ENCODE measurements at places on chromosomes 6 and 20.

DNA sequence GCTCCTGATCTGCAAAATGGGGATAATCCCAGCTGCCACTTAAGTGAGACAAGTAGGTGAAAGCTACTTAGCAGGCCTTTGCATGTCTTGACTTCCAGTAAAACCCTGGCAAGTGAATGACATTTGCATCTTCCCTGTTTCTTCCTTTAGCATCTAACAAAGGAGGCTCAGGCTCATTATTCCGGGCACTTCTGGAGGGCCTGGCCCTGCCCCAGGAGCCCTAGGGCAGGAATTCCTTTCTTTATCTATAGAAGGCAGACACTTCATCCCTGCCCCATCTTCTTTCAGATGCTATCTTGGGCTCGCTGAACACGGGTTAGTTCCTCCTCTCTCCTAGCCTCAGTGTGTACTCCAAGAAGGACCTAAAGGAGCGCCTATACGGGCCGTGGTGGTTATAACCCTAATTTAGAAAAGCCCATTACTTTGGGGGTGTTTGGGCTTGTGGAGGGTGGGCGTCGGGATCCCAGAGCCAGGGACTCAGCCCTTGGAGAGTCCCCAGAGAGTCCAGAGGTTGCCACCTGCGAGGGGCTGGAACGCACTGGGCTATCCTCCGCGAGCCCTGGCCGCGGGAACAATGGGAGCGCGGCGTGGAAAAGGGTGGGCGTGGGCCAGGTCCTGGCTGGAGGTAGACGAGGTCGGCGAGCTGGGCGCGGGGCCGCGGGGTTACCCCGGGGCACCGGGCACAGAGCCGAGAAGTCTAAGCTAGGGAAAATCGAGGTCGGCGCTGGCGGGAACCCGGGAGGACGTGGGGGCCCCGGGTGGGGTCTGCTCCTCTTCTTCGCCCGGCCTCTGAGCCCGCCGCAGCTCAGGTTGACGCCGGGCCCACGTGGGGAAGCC, 62.8 kb upstream of the EPB41L1 start:
- no peak for DNase-seq

- no peak for DNase-seq
These were observed 214.7 kb downstream of the TFAP2C start for GRCh38 chr20:56843817-56844216.

- DNase-seq: no peak
These were observed 23.9 kb downstream of the HDDC2 start for GRCh38 chr6:125277838-125278237.

DNA sequence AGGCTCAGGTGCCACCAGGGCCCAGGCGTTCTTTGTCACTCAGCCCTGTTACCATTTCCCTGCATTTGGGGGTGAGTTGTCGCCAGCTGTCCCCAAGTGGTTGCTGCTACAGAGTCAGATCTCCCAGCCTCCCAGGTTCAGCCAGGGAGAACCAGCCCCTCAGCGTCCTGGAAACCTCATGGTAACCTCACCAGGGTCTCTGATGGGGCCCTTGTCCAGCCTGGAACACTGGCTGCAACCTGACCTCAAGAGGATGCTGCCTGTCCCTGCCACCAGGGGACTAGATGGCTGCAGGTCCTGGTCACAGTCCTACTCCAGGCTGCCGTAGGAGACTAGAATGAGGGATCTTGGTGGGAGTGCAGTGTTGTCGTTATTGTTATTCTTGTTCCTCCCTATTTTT, 228.3 kb upstream of the PDE10A start:
- no peak for DNase-seq

DNA sequence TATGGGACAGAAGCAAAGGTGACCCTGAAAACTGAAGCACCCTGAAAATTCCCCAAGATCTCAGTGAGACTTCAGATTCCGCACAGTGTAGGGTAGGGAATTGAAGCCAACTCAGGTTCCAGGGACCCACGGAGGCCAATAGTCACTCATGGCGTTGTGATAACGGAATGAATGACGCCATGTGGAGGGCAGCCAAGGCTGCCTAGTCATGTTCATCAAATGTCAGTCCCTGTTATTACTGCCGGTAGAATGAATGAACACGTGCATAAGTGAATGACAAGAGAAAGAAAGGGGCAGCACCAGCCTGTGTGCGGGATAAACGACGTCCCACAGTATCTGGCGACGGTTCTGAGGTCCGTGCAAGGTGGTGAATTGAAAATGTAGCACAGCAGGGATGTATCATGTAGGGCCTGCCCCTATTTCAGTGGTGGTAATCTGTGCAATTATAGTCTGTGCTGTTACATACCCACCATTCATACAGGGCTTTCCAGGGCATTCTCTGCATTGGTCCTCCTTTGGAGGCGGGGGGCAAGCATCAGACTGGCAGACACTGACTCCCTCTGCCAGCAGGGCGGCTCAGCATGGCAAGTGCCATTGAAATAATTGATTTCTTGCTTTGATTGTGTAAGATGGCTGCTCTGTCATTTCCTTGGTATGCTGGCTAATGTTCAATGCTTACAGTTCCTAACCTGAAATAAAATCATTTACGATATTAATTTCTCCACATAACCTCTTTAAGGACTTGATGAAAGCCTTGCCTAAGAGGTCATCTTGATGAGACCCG, 386.9 kb downstream of the CDH4 start:
- DNase-seq: peak; percentile 17

DNA sequence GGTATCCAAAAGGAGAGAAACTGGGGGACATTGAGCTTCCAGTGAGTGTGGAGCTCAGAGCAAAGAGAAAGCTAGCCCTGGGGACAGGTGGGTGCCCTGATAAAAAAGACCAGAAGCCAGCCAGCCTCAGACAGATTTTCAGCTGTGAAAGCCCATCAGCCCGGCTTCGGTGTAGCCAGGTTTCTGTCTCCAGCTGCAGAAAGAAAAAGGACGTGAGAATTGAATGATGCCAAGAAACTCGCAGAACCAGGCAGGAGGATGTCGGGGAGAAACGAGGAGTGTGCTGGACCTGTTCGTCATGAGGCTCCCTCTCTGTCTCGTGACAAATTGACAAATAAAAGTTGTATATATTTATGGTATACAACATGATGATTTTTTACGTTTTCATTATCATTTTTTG, 63.3 kb downstream of the CDH4 start:
- no peak for DNase-seq

DNA sequence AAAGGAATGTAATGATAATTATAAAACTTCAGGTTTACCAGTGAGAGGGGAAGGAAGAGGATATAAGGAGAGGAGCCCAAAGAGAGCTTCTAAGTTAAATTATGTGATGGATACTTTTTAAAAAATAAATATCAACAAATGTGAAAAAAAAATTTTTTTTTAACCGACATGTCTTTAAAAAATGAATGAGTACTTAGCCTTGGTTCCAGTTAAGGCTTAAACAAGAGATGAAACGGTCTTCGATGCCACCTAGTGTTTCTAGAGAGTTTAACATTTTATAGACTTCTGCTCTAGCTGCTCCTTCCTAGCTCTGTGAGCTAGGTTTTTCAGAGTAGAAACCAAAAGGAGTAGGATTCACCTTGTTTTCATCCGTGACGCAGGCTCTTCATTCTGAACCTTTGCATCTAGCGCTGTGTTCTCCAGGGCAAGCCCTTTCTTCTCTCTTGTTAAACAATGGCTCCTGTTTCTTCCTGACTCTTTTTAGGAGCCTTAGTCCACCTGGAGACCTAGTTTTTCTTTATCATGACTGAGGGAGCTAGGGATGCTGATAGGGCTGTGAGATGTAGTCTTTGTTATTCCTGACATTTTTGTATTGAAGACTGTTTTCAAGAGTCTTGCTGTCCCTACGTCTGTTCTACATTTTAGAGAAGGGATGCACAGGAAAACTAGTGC, 42.4 kb upstream of the GNRH2 start:
- DNase-seq: peak; percentile 39

GRCh38 chr6:42163981-42164380, 9.2 kb upstream of the GUCA1A start:
- no peak for DNase-seq

- DNase-seq: no peak
These were observed 1.0 kb downstream of the GMEB2 start for GRCh38 chr20:63625771-63626423.

DNA sequence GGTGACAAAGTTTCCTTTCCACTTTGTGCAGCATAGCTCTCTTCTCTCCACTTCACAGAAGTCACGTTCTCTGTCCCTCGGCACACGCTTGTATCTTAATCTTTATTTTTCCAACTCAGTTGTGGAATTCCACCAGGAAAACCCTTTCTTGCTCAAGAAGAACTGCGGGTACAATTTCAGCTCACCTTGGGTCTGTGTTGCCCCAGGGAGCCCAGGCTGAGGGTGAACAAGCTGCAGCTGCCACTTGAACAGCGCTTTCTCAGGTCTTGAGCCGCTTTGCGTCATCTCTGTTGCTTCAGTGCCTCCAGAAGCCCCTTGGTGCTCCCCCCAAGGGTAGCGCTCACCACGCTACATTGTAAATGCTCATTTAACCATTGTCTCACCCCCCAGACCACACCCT, 229.2 kb upstream of the TAB2 start:
- no peak for DNase-seq

GRCh38 chr6:70847106-70848084, 109.5 kb downstream of the B3GAT2 start:
- no peak for DNase-seq

- no peak for DNase-seq
These were observed 124.4 kb downstream of the TCP11 start for GRCh38 chr6:35016502-35017321.

DNA sequence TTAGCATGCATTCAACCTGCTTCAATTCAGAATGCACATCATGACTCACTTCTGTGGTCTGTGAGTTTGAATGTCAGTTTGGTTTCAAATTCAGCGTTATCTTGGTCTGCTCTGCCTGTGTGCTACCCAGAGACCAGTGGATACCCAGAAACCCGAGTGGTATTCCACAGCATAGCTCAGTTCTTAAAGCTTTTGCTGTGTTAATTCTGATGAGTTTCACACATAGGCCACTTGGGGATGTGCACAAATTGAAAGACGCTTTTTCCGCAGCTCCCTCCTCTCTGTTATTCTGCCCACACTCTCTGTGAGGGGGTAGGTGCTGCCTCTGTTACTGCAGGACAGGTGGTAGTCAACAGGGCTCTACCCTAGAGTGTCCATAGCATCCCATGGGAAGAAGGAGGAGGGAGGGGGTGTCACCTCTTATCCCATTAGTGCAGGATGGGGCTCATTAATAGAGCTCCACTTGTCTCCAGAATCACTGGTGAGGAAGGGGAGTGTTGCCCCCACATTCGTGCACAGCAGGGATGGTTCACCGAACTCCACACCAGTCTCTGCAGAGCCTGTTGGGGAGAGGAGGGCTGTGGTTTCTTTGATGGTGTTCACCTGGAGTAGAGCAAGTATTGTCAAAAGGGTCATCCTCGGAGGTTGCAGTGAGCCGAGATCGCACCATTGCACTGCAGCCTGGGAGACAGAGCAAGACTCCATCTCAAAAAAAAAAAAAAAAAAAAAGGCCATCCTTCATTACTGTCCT, 29.2 kb upstream of the SDCBP2 start:
- DNase-seq: no peak

- no peak for DNase-seq
These were observed 101.1 kb downstream of the CDK19 start for GRCh38 chr6:110714143-110714542.

DNA sequence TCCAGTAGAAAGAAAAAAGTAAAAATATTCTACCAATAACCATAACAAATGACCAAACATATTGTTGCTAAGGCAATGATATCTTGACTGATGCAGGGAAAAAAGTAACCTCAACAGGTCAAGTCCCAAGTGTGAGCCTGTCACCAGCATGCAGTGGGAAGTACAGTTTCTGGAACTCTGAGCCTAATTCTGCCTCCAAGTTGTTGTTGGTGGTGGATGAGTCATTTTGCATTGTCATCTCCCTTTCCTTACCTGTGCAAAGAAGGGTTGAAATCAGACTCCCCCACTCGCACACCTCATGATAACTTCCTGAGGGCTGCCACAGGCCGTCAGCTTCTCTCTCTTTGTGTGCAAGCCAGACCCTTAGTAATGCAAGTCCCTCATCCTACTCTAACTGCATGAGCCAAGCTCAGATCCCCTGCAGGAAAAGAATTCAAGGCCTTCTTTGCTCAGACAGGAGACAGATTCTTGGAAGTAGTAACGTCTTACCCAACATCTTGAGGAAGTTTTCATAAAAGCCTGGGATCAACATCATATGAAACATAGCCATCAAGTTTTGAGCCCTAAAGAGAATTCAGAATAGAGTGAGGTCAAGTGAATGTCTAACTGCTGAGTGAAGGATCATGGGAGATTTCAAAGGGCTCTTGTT, 207.6 kb upstream of the FOXA2 start:
- peak; percentile 36 for DNase-seq

GRCh38 chr20:32366380-32366779, 8.2 kb downstream of the ASXL1 start:
- no peak for DNase-seq

- no peak for DNase-seq
These were observed 32.6 kb upstream of the MPC1 start for GRCh38 chr6:166415306-166415705.

DNA sequence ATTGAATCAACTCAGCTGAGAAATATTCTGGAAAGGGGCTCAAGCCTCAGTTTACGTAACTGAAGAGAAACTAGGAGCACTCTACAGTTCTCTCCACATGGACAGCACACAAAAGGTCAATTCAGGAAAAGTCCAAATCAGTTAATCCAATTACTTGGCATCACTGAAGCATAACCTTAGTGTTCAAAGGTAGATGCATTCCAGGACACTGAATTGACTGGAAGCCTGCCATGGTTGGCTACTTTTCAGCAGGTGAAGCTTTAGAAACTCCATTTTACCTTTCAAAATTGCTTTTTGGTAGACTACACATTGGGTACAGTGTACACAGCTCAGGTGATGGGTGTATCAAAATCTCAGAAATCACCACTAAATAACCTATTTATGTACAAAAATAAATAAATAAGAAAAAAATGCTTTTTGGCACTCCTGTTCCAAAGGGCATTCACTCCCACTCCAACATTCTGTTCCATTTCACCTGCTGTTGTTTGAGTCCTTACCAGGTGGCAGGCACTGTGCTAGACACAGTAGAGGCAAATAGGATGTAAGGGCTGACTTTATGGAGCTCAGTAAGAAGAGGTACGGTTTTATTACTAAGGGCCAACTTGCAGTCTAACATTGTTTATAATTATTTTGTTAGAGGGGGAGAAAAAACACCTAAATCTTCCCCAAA, 153.4 kb downstream of the FAXC start:
- DNase-seq: no peak

DNA sequence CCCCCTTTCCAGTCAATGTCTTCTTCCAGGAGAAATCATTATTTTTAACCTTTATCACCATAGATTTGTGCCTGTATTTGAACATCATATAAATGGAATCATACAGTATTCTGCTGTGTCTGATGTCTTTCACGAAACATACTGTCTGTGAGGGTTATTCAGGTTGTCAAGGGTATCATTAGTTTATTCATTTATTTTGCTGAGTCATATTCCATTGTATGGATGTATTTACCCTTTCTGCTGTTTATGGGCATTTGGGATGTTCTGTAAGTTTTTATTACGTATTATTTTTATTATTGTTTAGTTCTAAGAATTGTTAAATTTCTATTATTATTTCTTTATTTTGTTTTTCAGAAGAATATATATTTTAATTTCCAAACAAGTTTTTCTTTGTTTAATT, 22.0 kb downstream of the DNPH1 start:
- DNase-seq: no peak

DNA sequence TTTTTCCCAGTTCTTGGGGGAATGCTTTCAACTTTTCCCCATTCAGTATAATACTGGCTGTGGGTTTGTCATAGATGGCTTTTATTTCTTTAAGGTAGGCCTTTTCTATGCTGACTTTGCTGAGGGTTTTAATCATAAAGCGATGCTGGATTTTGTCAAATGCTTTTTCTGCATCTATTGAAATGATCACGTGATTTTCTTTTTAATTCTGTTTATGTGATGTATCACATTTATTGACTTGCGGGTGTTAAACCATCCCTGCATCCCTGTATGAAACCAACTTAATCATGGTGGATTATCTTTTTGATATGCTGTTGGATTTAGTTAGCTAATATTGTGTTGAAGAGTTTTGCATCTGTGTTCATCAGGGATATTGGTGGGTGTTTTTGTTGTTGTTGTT, 65.6 kb downstream of the ERMARD start:
- DNase-seq: no peak

Measured in urothelium cell line (cell line).